H7 (cell line): ENCODE measurements at places on chromosomes 5 and 9. TPM values are rescaled to one million over a fixed set of nuclear protein-coding genes. Genes with fewer than 3 reads are reported as not detected.

ALDOB gene
- total RNA-seq, result not detected in 2 replicates

LOX gene
- total RNA-seq, result 0.44 and 0.45 TPM in 2 replicates

GRCh38 chr5:79727451-79728355 lies 38.1 kb downstream of the CMYA5 start:
- no peak for DNase-seq

GRCh38 chr5:122942164-122942914 lies 94.2 kb downstream of the PPIC start:
- no peak for DNase-seq

DNA sequence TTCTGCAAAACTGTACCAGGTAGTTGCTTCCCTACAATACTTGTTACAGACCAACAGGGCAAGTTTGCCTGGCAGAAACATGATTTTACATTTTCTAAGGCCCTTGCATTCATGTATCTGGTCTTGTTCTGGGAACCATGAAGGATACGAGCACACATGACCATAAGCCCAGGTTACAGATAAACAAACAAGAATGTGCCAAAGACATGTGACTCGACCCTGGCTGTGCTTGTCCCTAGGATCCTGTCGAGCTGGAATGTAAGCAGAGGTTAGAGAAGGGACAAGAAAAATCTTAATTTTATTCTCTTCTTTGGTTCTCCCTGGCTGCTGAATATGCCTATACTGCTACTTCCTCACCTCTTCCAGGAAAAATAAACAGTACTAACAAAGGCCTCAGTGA lies 32.5 kb downstream of the PTCH1 start:
- DNase-seq, result no peak

CDH6 gene
- 5.3 and 6.1 TPM in 2 replicates for total RNA-seq
